ENCODE measurements at places on chromosomes 3 and 15.

DNA sequence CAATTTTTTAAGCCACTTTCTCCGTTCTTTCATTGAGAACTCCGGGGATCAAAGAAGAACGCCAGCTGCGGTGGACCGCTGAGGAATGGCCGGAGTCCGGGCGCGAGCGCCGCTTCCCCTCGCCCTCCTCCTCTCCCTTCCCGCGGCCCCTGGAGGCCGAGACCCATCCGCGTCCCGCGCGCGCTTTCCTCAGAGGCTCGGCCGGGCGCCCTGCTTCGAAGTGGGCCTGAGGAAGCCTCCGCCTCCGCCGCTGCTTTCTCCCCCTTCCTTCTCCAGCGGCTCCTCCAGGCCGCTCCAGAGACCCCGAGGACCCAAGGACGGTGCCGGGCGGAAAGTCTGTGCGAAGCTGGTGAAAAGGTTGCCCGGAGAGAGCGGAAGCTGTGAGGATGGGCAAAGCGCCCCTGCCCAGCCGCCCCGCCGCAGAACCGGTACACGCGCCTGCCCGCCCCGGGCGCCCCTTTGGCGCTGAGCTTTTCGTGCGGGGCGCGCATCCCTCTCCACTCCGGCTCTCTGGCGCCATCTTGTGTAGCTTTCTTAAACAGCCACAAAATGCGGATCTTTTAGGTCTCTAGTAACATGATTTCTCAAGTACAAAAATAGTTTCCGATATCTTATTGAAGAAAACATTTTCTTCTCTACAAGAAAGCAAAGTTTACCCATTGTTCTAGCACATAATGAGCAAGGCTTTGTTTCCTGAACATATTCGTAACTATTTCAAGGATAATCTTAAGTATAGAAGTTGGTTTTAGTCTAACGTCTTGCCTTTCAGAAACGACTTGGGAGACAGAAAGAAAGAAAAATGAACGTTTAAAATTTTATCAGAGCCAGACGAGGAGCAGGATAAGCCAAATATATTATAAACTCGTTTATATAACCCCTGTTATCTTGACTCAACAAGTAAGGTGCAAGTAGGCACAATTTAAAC lies 59.2 kb upstream of the FAM174B start:
- peak; percentile 80 for DNase-seq

DNA sequence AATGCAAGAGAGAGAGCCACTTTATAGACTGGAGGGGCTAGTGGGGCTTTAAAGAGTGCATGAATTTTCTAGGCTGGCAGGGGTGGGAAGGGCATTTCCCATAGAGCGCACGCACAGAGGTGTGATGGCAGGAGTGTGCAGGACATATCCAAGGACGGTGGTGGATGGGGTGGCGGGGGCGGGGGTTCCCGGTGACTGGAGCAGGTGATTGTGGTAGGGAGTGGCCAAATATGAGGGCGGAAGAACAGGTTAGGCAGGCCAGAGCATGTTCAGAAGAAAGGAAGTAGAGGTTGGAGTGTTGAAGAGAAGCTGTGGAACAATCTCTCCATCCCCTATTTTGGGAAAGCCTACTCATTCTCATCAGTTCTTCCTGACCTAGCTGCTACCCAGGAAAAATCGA lies 18.1 kb downstream of the FAM81A start:
- no peak for DNase-seq

DNA sequence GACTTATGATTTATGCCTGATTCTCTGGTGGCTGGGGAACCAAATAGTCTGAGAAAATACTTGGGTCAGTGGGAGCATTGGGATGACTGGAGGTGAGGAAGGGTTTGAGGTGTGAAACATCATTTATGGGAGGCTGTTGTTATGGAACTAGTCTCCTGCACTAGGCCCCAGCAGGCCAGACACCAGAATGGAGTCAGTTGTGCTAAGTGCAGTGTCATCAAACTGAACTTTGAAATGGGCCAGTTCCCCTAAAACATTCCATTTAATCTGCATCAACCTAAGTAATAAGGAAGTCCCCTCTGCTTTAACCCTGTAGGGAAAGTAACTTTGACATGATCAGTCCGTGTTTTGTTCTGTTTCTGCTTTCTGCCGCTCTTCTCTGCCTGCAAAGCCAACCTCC lies 44.9 kb upstream of the KLHL25 start:
- DNase-seq: no peak

GRCh38 chr3:9033867-9034266 lies 70.6 kb upstream of the RAD18 start:
- DNase-seq: no peak

DNA sequence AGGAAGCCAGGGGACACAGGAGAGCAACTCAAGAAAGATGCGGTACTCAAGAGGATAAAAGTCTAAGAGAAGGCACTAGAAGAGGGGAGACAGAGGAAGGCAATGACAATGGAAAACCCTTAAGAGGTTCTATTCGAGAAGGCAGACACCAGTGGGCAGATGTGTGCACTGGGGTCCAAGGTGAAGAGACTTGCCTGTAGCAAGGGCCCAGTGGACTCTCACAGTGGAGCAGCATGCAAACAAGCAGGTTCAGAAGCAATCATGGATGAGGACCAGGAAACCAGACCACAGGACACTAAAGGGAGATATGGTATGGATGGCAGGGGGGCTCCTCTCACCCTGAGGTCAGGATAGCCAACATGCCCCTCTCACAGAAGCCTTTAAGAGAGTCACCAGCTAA lies 2.7 kb downstream of the ADCY5 start:
- DNase-seq: no peak

GRCh38 chr15:82297546-82297945 lies 34.9 kb downstream of the SAXO2 start:
- DNase-seq: no peak

DNA sequence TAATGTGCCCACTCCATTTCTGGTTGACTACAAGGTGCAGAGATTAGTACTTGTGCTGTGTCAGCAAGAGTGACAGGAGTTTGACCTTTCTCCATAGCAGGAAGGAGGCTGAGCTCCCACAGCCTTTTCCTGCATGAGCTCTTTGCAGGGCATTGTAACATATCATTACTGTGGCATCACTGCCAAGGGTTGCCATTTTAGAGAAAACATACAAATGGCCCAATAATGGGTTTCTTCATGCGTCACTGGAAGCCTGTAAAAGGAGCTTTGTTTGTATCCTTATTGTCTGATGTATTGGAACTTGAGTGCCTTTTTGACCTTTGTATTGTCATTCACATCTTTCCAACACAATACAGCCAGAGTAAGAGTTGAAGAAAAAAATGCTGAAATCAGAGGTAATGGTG lies 323.0 kb upstream of the CDIN1 start:
- DNase-seq: no peak

DNA sequence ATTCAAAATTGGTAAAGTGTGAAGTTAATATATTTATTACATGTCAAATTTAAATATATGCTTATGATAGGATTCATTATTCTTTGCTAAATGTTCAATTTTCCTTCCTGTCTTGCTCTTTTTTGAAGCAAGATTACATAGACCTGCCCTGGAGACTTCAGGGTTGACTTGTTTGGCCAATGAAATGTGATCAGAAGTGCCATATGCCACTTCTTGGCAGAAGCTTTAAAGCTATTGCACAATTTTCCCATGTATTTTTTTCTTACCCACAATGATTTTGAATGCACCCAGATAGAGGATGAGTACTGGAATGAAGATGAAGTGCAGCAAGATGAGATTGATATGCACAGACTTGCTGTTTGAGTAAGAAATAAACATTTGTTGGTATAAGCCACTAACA lies 406.3 kb upstream of the BCHE start:
- no peak for DNase-seq

DNA sequence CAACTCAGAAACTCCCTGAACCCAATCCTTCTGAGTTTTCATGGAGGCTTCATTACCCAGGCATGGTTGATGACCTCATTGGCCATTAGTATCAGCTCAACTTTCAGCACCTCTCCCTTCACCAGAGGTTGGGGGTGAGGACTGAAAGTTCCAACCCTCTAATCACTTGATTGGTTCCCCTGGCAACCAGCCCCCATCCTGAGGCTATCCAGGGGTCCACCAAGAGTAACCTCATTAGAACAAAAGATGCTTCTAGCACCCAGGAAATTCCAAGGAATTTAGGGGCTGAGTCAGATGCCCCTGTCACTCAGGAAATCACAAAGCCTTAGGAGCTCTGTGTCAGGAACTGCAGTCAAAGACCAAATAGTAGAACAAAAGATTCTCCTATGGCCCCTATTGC lies 43.8 kb downstream of the ADAMTSL3 start:
- no peak for DNase-seq

Measured in heart right ventricle (tissue), 16 donors.